GM20000 (cell line): ENCODE measurements at places on chromosomes 7 and 10.

DNA sequence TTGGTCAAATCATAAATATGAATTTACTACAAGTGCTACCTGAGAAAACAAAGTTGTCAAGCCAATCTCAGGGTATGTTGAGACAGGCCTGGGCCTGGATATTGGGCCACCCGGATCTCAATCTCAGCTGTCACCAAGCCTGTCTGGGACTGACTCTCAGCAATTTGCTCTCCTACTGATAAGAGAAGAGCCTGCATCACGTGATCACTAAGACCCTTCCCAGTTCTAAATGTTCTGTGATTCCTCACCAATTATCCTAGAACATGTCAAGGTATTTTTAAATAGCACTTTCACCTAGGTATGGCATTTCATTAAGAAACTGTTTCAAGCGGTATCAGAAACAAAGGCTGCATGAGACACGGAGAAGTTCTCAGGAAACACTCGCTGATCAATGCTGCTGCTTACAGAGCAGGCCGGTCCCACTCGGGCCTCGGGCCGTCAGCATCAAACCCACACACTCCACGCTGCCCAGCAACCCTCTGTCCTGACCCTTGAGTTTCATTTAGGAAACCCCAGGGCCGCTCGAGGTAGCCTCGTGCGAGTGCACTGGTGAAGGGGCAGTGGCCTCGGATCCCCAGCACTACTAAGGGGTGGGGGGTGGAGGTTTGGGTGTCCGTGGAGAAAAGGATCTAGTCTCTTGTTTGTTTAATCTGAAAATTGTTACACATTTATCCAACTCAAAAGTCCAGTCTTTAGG, 4.1 kb downstream of the KLF6 start:
- no peak for DNase-seq

DNA sequence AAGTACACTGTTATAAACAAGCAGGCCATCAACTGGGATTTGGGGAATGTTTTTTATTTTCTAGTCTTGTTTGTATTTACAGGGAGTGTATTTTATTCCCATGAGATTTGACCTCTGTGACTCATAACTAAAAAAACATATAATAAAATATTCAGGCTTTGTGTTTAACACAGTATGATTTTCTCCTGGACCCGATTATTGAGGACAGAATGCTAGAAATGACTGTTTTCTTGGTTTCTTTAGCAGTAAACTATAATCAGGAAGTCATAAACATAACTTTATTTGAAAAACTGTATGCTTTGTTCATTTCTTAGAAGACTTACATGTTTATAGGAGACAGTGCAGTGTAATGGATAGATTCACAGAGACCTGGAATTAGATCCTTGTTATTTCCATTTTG, 2.1 kb downstream of the NHLRC2 start:
- DNase-seq = no peak

- DNase-seq = no peak
These were observed 50.7 kb downstream of the ERCC6 start for GRCh38 chr10:49488056-49488717.

- DNase-seq = no peak
These were observed 161.4 kb downstream of the GFRA1 start for GRCh38 chr10:116111483-116112095.

GRCh38 chr10:131277969-131278368, 33.6 kb downstream of the TCERG1L start:
- DNase-seq = no peak

GRCh38 chr10:47036771-47037170, 125.5 kb downstream of the PTPN20 start:
- DNase-seq = no peak

- DNase-seq = no peak
These were observed 4.8 kb downstream of the IDE start for GRCh38 chr10:92569071-92569470.
